ENCODE measurements at places on chromosomes 5 and 9.

DNA sequence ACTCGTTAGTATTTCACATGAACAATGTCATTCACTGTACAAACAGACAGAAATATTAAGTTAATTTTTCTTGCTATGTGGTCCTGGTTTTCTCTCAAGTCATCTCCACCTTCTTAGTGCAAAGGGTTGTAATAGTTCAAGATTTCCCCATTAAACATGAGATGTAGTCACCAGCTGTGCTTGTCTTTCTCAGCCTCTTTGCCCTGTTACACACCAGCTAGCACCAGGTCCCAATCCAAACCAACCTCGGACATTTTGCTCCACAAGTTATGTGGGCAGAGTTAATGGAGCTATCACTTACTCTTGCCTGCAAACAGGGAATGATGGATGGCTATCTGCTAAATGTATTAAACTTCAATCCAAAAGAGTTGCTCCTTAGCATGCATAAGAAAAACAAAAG, 328.1 kb downstream of the TLE1 start:
- no peak for DNase-seq

GRCh38 chr9:3828495-3828894, 302.7 kb upstream of the RFX3 start:
- DNase-seq, result no peak

GRCh38 chr9:98992107-98992884, 48.6 kb downstream of the COL15A1 start:
- no peak for DNase-seq

- no peak for DNase-seq
These were observed 12.8 kb upstream of the KCNV2 start for GRCh38 chr9:2704504-2704903.

- no peak for DNase-seq
These were observed 732.0 kb upstream of the CTNND2 start for GRCh38 chr5:12636209-12636608.

DNA sequence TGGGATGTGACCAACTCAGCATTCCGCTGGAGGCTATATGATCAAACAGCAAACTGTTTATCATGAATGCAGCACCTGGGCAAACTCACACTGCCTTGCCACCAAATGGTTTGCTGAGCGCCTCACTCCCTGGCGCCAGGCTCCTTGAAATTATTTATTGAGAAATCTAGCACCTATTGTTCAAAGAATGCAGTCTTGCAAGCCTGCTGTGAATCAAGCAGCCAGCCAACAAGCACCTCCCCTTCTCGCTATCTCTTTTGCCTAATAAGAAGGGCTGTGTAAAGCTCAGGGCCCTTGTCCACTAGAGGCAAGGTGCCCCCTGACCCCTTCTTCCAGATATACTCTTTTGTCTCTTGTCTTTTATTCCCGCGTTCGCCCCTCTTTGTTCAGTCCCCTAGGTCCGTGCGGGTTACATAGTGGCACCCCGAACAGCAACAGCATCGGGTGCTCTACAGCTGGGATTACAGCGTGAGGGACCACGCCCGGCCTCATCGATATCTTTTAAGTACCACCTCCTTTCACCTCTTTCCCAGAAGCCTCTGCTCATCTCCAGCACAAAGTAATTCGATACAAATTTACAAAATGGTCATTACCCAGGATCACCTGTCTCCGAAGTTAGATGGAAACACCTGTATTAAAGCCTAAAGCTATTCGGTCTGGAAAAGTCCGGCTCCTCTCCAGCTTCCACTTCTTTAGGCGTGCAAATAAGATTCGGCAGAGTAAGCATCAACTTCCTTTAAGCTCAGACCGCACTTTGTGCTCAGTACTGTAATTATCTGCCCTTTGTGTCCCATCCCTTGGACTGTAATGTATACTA, 896 bp downstream of the RIGI start:
- DNase-seq, result no peak

GRCh38 chr5:87127426-87127825, 140.3 kb upstream of the RASA1 start:
- DNase-seq, result no peak

DNA sequence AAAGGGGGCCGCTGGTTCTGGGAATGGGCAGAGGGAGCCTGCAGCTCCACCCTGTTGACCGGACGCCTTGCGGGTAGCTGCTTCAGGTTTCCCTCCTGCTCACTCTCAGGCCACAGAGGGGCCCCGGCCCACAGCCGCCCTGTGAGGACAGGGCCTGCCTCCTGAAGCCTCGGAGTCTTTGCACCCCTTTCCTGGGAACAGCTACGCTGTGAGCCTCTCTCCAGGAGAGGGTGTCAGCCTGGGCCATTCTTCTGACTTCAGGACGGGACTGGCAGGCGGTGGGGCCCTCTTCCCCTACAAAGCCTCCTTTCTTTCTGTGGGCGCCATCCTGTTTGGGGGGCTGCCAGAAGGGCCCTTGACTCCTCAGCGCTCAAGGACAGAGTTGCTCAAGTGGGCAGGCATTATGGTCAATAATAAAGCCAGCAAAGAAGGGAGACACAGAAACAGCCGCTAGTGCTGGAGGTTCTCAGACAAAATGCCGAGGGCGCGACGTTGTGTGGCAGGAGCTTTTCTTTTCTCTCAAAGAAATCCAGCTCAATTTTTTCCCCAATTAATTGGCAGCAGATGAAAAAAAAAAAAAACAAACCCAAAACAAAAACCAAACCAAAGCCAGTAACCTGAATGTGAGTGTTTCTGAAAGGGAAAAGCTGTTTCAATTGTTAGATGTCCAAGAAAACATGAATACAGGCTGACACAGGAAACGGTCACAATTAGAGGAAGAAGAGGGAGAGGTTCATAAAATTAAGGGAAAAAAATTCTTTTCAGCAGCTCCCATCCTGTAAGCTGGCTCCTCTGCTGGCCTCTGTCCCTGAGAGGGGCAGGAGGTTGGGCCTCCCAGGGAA, 12.8 kb upstream of the SLC25A51 start:
- no peak for DNase-seq

GRCh38 chr5:149979896-149980295, 19.3 kb downstream of the SLC26A2 start:
- no peak for DNase-seq

DNA sequence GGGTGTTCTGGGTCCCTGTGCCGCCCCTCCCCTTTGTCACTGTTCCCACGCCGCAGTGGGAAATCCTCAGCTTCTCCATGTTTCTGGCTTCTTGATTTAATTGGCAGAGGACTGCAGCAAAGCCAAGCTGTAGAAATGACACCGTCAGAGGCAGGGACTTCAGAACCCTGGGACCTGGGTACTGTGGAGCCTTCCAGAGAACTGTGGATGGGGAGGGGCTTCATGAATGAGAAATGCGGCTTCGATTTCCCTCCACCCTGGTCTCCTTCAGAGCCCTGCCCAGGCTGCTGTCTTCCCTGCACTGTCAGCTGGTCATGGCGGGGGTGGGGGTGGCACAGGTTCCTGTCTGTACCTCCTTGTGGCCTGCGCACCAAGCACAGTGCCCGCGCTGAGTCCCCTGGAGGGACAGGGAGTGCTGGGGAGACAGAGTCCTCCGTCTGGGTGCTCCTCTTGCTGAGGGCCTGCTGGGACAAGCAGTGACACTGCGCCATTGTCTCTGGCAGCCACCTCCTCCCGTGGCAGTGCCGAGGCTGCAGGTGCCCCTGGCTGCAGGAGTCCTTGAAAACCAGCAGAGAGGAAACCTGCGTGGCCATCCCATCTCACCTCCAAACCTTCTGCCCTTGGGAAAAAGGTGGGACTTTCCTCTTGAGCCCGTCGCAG, 47.2 kb downstream of the COL5A1 start:
- no peak for DNase-seq

GRCh38 chr9:109493648-109494047, 4.5 kb downstream of the PTPN3 start:
- no peak for DNase-seq

DNA sequence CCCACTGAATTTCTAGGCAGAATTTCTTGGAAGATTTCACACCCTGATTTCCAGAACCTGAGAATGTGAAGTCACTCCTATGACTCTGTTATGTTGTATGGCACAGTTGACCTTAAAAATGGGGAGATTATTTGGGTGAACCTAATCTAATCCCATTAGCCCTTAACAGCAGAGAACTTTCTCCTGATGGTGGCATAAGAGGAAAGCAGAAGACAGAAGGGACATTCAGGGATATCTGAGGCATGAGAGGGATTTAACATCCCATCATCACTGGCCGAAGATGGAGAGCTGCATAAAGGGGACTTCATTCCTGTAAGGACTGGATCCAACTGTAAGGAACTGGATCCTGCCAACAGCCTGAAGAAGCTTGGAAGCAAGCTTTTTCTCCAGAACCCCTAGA, 119.2 kb downstream of the ZNF622 start:
- DNase-seq, result no peak

DNA sequence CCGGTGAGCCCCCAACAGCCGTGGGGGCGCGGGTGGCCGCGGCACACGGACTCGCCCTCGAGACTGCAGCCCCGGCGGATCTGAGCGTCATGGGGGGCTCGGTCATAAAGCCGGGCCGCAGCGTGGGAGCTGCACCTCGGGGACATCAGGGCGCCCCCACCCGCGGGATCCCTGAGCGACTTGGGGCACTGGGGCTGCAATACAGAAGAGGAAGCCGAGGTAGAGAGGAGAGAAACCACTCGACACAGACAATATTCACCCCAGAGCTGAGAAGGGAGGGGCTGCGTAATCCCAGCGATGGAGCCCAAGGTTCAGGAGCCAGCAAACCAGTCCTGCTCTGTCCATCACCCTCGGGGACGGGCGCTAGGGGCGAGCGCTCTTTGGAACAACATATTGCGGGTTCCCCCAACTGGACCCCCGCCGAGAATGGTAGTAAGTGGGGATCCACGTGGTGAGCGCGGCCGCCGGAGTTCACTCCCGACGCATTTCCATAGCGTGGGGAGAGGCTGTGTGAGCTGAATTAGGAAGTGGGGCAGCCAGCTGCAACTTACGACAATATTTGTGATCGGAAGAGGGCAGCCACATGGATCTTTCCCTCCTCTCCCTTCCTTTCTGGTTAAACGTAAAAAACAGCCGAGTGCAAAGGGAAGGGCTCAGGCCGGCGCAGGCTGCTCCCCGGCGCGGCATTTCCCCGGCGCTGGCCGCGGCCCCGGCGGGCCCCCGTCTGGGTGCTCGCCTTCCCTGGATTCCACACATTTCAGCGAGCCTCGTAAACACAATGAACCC, 9.9 kb downstream of the PTCH1 start:
- peak; percentile 54 for DNase-seq

DNA sequence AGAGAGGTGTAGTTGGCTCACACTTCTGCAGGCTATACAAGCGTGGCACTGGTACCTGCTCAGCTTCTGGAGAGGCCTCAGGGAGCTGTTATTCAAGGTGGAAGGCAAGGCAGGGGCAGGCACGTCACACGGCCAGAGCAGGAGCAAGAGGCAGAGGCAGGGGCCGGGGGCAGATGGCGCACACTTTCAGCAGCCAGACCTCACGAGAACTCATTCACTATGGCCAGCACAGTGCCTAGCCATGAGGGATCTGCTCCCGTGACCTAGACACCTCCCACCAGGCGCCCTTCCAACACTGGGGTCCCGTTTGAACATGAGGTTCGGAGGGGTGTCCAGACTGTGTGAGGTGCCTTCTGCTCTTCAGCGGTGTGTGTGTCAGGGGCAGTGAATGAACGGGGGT, 71.0 kb upstream of the FCN1 start:
- no peak for DNase-seq

DNA sequence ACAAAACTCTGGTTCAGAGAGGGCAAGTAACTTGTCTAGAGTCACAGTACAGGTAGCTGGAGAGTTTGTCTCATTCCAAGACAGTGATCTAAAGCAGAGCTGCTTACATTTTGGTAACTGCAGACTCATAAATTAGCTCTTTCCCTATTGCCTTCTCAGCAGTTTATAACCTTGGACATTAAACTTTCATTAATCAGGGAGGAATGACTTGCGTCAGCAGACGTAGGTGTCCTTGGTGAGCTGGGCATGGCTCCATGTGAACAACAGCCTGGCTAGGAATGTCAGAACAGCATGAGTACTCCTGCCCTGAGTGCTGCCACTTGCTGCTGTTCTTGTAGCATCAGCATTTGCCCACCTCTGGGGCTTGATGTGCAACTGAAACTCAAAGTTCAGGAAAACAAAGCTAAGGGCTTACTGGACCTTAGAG, 2.2 kb upstream of the ALDOB start:
- no peak for DNase-seq

DNA sequence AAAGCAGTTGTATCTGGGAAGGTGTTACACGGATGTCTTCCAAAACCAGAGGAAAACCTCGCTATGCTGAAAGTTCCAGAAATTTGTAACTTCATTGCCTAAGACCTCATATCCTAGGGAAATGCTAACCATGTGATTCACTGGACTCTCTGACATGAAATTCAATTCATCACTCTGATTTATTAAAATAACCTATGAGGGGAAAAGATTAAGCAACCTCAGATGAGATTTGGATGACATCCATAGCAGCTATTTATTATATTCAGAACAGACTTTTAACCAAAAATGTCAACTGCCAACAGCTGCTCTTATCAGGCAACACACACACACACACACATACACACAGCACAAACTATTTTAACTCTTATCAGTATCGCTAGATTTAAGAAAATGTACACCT, 1006.4 kb upstream of the CTNND2 start:
- no peak for DNase-seq

GRCh38 chr9:94843134-94843533, 116.6 kb downstream of the AOPEP start:
- no peak for DNase-seq

DNA sequence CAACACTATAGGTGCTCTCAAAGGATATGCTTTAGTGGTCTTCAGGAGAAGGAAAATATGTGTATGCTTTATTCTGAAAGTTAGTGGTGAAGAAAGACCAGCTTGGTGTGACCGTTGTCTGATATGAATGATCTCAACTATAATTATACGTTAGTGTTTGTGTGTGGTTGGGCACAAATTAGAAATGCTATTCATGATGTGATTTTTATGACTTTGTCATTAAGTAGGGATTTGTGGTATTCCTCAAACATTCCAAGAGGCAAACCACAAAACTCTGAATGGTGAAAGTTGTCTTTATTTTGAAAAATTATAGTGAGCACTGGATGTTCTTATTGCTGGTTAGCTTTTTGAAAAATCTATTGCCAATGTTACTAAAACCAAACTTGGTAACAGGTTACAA, 6.2 kb upstream of the F2R start:
- no peak for DNase-seq
